ENCODE measurements at places on chromosomes 13 and 19.
A peak's percentile ranks its signal among the peaks of the same experiment; 100 is the strongest.

DNA sequence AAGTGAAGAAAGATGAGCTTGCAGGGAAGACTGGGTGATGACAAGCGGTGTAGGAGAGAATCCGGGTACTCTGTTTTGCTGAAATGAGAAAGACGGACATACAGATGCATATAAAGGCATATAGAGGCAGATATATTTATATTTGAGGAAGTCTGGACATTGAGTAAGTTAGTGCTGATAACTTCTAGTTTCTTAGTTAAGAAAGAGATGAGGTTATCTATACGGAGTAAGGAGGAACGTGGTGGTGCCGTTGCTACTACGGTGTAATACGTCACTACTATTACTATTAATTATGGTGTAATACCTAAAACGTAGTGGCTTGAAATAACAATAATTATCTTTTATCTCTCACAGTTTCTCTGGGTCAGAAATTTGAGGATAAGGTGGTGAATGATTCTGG lies 9.8 kb upstream of the CPB2 start:
- DNase-seq = no peak

DNA sequence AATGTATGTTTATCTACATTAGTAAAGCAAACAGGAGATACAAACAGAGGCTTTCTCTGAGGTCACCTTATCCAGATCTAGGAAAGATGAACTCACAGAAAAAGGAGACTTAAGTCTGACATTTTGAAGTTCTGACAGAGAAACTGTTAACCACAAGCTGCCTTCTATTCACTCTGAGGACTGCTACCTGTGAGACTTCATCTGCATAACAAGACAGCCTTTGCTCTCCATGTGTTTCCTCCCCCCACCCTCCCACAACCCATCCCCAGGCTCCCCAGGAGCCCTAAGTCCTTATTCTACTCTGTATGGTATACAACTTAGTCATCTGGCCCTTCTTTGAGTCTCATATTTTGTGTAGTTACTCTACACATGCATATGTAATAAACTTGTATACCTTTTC lies 699.0 kb downstream of the FGF9 start:
- DNase-seq = no peak

- DNase-seq = peak; percentile 65
Observed at GRCh38 chr19:823565-824121, 1.9 kb upstream of the PLPPR3 start.

GRCh38 chr13:60230593-60230992 lies 66.9 kb upstream of the DIAPH3 start:
- DNase-seq = no peak

DNA sequence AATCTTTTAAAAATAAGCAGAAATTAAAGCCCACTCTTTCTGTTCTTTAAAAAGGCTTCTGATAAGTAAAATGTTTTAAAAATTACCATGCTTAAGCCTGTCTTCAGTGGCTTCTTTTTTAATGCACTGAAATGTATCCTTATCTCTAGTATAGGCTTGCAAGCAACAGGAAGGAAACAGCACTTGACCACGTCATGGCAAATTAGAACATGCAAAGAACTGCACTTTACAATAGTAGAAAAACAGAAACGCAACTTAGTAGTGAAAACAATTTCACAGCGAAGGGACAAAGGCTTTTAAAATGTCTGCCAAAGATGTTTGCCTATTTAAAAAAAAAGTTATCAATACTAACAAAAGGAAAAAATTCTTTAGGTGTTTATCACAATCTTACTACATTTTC lies 36.3 kb downstream of the ELF1 start:
- no peak for DNase-seq

GRCh38 chr13:70088926-70089325 lies 18.7 kb upstream of the ATXN8OS start:
- no peak for DNase-seq

Data from retina (tissue), 1 donor.